Right ventricle myocardium superior (tissue), 1 donor: ENCODE measurements at places on chromosomes 5 and 9.

DNA sequence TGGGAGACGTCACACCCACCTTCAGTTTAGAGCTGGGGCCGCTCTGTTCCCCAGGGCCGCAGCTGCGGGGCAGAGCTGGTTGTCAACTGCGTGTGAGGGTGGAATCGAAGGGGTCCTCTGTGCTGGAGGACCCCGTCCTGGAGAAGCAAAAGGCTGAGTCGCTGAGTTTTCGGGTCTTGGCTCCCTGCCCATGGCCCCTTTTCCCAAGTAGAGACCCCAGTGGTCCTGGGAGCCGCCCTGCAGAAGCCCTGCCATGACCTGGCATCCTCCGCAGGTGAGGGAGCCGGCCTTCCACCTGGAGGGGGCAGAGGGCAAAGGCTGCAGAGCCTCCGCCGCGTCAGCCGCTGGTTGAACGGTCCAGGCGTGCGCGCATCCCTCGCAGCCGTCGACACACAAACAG lies 90.4 kb upstream of the COL5A1 start:
- no peak for DNase-seq

DNA sequence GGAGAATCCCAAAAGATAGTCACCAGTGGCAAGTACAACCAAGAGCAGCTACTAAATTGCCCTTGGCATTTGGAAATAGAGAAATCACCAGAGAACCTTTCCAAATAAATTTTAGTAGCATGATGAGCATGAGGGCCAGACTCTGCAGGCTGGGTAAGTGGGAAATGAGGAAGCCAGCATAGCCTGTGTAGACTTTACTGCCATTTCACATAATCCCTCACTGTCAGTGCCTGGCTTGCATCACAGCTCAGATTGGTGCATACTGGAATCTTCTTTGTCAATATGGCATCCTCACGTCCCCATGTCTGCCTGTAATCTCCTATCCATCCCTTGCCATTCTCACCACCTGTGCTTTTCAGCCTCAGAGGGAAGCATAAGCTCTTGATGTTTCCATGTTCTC lies 14.5 kb downstream of the GRAMD2B start:
- DNase-seq, result no peak

GRCh38 chr9:132582786-132583583 lies 579 bp downstream of the BARHL1 start:
- DNase-seq, result no peak

GRCh38 chr9:118929287-118929686 lies 439.9 kb downstream of the BRINP1 start:
- no peak for DNase-seq

- no peak for DNase-seq
Measured at GRCh38 chr9:118269623-118270022, 565.4 kb downstream of the TLR4 start.

DNA sequence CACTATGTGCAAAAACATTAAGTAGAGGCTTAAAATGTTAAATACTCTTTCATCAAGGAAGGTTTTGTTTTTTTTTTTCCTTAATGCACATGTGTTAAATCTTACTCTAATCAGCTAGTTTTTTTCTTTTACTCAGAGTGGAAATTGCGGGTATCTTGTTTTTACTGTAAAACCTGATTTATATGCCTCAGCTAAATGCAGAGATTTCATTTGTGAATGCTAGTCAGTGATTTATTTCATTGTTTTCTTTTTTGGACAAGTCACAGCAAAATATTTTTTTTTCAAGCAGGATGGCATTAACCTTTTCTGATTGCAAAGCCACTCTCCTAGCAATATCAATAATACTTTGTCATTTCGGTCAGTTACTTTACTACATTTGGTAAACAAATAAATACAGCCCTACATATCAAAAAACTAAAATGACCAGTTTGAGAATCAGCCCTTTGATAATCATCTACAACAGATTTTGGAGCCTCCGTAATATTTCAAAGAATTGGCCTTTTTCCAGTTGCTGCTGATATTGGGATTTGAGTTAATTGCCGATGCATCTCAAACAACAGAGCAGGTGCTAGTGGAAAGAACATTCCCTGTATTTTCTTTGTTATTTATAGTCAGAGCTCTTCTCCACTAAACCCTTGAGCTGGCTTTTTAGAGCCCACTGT lies 579.2 kb upstream of the ZNF608 start:
- DNase-seq, result no peak

DNA sequence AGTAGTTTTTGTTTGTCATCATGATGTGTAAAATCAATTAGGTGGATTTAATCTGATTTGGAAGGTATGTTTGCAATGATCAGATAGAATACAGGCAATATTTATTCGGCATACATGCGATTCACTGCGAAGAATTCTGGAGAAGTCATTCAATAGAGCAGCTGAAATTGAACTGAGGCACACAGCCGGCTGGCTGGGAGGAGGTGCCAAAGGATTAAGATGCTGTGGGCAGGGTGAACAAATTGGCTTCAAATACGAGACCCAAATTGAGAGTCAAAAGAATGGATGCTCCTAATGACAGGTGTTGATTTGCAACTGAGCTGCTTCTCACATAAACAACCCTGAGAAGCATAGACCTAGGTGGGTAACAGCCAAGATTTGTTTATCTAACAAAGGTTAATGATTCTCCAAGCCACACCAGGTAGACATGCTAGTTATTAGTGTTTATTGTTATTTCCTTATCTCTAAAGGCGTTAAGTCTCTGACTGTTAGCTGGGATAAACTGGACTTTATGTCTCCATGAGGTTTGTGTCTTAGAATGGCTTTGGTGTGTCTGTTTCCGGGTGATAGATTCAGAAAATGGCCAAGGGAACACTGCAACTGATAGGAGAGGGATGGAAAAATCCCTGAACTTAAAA lies 55.3 kb upstream of the CLINT1 start:
- DNase-seq, result no peak

DNA sequence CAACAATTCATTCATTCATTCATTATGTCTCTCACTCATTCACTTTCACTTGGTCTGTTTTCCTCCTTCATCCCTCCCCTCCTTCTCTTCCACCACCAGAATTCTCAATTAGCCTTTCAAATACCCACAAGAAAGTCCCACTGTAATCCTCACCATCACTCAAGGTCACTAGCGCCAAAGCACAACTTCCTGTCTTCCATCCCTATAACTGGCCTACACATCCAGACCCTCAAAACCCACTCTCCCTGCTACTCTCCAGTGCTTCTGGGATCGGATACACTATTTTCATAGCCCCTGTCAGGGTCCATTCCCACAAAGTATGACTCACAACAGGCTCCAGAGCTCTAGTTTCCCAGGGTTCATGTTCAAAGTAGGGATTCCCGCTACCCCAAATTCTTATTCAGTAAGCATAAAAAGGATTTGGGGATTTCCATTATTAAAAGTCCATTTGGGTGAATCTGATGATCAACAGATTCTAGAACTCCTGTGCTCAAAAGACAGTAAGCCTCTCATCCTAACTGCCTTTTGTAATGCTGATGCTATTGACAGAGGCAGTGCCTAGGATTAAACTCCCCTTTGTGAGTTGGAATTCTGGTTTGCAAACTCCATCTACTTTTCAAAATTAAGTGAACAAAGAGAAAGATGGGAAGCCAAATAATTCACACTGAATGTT lies 250.9 kb downstream of the SEMA5A start:
- no peak for DNase-seq

DNA sequence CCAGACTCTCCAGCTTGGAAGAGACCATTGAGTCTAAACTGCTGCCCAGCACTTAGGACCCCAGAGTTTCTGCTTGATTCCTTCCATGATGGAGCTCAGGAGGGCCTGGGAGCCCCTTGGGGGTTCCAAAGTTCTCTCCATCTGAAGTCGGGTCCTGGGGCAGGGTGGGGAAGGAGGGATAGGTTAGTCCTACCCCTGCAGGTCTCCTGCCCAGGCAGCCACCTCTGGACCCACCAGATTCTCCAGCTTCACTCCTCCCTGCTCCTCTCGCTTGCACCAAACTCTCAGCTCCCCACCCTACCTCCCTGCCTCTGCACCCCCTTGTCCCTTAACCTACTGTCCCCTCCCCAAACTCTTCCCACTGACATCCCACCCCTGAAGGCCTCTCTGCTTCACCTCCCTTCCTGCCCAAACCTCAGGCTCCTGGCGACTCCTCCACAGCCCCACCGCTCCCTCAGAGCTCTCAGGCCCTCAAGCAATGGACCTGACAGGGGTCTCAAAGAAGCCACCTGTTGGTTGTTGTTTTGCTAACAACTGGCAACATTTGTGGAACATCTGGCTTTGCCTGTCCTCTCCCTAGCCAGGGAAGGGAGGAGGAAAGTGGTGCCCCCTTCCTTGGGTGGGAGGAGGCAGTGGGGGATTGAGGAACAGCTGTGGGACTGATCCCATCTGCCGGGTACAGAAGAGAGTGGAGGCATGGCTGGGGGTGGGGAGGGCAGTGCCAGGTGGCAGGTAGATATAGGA lies 137.5 kb downstream of the RGS3 start:
- DNase-seq, result no peak

DNA sequence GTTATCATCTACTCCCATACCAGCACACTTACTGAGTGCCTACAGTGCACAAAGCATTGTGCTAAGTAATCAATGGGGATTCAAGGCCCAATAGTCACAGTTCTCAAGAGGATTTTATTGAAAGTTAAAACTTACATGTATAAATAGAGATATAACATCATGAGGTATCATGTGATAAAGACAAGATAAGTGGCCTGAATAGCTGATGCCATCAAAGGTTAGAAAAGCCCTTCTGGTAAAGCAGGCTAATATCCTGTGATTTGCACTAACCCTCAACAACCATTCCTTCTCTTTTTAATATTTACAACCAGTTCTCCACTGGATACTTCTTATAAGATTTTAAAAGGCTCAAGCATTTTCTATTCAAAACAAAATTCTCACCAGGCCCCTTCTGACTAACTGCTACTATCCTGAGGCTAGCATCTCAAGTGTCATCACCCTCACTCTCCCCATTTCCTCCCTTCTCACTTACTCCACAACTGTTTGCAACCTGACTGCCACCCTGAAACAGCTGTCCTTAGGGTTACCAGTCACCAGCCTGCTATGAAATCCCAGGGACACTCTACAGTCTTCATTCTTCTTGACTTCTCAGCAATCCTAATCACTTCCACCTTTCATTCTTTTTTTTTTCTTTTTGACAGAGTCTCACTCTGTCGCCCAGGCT lies 377.9 kb downstream of the ENC1 start:
- DNase-seq, result no peak

GRCh38 chr9:93207860-93208734 lies 24.2 kb downstream of the WNK2 start:
- DNase-seq, result no peak

GRCh38 chr5:179387151-179388110 lies 42.2 kb upstream of the ADAMTS2 start:
- DNase-seq, result no peak

DNA sequence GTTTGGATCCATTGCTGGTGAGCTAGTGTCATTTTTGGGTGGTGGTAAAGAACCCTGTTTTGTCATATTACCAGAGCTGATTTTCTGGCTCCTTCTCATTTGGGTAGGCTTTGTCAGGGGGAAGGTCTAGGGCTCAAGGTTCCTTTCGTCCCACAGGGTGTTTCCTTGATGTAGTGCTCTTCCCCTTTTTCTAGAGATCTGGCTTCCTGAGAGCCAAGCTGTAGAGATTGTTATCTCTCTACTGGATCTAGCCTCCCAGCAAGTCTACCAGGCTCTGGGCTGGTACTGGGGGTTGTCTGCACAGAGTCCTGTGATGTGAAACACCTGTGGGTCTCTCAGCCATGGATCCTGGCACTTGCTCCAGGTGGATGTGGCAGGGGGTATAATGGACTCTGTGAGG lies 145.9 kb downstream of the HINT1 start:
- no peak for DNase-seq

DNA sequence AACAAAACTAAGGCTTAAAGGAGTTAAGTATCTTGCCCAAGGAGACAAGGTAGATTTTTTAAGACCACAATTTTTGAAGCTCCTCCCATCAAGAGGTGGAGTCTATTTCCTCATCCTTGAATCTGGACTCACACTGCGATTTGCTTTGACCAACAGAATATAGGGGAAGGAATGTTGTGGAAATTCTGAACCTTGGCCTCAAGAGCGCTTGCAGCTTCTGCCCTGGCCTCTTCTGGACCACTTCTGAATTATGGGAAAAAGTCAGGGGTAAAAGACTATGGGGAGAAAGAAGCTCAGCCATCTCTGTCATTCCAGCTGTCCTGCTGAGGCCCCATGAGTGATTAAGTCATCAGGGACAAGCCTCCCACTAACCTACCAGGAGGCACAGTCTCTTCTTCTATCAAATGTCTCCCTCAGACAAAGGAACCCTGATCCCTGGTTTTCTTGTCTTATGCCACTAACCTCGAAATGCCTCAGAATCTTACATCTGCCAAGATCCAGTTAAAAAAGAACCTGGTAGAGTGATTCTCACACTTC lies 25.9 kb downstream of the MAPKAP1 start:
- no peak for DNase-seq

GRCh38 chr5:126615286-126615685 lies 14.5 kb downstream of the PHAX start:
- DNase-seq, result no peak

GRCh38 chr5:112737070-112737462 lies 619 bp upstream of the APC start:
- no peak for DNase-seq

- DNase-seq, result no peak
Measured at GRCh38 chr5:144128844-144129243, 41.6 kb downstream of the YIPF5 start.

DNA sequence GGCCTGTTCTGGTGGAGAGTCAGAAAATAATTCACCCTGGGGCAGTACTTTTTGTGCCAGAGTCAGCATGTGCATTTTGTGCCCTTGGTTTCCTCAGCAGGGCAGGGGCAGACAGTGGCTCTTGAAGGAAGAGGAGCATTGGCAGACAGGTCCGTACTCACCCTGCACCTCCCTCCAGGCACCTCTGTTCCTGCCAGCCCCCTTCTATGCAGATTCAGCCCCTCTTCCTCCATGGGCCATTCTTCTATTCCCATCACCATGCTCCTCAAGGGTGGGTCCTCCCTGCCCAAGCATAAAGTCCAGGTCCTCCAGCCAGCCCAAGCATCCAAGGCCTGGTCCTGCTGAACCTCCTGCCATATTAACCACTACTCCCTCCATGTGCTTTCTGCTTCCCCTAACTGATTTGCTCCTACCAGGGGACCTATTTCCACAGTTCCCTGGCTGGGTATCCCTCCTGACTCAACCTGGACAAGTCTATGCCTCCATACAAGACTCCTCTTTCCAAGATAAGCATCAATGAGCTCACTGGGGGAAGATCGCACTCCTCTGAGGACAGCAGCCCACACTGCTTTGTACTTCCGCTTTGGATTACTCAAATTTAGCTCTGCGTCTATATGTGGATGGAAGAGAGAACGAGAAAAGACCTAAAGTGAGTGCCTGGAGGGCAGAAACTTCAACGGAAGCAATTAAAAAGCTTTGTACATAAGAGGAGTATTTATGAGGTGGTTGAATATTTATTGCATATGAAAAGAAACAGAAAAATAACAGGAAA lies 9.3 kb upstream of the ACSL6 start:
- no peak for DNase-seq
